ENCODE measurements at places on chromosomes 12 and 14.

- no peak for DNase-seq
These were observed 52.9 kb upstream of the FERMT2 start for GRCh38 chr14:53003776-53004175.

GRCh38 chr14:96852823-96853422 lies 55.7 kb downstream of the VRK1 start:
- DNase-seq, result no peak

DNA sequence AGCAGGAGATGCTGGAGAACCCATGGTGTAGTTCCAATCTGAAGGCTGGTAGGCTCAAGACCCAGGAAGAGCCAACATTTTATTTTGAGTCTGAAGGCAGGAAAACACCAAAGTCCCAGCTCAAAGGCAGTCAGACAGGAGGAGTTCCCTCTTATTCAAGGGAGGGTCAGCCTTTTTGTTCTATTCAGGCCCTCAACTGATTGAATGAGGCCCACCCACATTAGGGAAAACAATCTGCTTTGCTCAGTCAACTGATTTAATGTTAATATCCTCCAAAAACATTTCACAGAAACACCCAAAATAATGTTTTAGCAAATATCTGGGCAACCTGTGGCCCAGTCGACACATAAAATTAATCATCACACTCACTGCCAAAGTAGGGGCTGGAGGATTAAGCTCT lies 130.8 kb downstream of the LMNTD1 start:
- no peak for DNase-seq

DNA sequence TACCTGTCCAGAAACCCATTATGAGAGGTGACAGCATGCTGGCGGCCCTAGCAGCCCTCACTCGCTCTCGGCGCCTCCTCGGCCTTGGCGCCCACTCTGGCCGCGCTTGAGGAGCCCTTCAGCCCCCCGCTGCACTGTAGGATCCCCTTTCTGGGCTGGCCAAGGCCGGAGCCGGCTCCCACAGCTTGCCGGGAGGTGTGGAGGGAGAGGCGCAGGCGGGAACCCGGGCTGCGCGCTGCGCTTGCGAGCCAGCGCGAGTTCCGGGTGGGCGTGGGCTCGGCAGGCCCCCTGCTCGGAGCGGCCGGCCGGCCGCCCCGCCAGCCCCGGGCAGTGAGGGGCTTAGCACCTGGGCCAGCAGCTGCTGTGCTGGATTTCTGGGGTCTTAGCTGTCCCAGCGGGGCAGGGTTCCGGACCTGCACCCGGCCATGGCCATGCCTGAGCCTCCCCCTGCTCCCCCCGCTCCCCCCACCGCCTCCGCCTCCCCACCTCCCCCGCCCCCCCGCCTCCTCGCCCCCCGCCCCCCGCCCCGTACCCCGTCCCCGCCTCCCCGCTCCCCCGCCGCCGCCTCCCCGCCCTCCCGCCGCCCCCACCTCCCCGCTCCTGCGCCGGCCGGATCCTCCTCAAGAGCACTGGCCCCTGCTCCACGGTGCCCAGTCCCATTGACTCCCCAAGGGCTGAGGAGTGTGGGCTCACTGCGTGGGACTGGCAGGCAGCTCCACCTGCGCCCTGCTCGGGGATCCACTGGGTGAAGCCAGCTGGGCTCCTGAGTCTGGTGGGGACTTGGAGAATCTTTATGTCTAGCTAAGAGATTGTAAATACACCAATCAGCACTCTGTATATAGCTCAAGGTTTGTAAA lies 163.1 kb downstream of the KLHL28 start:
- DNase-seq, result no peak

DNA sequence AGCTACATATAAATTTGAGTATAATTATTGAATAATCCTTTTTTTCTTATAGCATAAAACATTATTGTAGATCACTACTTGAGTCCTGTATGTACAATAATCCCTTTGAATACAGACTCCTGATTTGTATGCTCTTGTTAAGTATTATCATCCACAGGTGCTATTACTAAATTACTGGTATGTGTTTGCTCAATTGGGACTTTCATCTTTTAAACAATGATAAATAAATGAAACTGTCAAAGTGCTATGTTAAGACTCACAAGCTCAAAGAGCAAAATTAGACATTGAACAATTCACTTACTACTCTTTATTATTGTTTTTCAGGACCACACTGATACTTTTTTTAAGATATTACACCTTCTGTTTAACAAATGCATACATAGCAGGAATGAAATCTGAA lies 17.8 kb downstream of the MIA2 start:
- DNase-seq, result no peak

- no peak for DNase-seq
These were observed 37.7 kb upstream of the ZNF641 start for GRCh38 chr12:48388460-48388859.

DNA sequence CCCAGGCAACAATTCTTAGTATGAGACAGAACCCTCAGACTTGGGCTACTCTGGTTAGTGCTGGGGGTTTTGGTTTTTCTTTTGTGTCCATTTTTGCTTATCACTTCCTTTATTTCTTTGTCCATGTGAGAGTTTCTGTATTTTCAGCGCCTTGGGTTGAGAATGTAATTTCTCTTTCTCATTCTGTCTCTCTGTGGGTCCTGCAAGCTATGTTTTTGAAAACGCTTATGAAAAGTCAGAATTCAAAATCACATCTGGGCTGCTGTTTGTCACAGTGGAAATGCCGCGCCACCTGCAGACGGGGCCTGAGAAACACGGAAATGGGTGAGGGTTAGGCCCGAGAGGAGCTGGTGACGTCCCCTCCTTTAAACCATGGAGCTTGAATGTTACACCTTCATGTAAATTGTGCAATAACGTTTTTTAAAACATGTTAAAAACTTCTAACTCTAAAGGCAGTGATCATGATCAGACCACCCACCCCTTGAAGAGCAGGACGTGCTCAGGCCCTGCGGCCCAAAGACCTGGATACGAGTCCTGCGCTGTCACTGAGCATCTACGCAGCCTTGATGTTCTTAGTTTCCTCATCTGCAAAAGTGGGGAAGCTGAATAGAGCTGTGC lies 26.1 kb downstream of the JDP2 start:
- peak; percentile 9 for DNase-seq

GRCh38 chr14:100972118-100972897 lies 68.8 kb upstream of the RTL1 start:
- no peak for DNase-seq

GRCh38 chr14:94239406-94239805 lies 53.7 kb downstream of the SERPINA10 start:
- DNase-seq, result no peak

GRCh38 chr14:20494935-20495766 lies 10.2 kb upstream of the RNASE10 start:
- DNase-seq, result no peak

DNA sequence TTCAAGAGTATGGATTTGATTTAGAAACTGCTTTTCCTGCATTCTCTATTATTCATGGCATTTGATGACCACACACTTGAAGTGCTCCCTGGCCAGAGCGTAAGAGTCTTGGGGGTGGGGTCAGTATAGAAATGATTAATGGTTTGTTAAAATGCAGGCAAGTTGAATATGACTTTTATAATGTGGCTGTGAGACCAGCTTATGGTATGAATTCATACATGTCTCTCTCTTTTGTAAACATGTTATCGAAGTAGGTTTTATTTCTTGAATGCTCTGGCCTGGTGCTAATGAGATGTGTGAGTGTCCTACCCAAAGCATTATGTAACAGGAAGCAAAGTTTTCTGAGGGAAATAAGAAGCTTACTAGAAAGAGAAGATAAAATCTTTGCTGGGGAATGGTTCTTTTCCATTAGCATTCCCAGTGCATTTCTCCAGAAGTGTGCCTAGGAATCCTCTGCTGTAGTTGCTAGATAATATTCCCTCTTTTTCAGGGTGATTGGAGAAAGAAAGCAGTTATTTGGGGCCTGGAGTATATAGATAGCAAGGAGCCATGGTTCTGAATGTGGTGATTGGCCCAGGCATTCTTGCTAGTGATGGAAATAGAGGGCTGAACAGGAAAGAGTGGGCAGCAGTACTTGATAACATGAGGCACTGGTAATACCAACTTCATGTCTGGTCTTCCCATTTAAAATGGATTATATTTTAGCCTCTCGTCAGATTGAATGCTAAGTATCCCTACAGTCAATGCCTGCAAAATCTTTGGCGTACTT lies 289.7 kb downstream of the RAD51B start:
- no peak for DNase-seq

GRCh38 chr14:68672609-68673285 lies 120.1 kb downstream of the ZFP36L1 start:
- no peak for DNase-seq

DNA sequence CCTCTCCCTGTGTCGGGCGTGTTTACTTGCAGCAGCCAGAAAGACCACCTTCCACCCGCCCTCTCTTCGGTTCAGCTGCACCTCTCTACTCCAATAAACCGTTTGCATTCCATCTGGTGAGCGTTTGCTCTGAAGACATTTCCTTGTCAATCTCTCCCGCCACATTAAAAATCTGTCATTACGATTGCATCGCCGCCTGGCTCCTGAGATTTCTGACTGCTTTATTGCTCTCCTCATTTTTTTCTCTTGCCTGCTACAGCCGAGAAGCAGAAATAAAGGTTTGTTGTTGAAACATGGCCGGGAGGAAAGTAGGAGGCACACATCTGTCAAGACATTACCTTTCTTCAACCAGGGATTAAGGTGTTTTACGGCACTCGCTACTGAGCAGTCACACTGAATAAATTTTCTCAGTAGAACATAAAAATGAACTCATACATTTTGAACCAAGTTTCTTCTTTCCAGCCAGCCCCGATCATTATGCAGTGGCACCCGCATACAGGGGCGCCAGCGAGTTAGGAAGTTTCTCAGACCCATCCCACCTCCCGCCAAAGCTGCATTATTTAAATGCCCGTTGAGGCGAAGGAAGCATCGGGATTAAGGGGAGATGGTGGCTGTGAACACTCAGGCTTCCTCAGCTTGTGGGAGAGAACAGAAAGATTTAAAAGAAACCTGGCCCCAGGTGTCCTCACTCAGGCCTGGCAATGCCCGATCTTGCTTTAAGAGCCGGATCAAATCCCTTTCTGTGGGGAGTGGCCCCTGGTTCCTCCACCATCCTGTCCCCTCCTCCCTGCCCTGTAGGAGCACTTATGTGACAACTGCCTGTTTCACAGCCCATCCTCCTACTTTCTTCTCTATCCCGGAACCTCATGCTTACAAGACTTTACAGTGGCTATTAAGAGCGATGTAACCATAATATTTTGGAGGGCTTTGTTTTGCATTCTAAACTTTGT lies 1108.9 kb downstream of the BCL11B start:
- DNase-seq, result no peak

DNA sequence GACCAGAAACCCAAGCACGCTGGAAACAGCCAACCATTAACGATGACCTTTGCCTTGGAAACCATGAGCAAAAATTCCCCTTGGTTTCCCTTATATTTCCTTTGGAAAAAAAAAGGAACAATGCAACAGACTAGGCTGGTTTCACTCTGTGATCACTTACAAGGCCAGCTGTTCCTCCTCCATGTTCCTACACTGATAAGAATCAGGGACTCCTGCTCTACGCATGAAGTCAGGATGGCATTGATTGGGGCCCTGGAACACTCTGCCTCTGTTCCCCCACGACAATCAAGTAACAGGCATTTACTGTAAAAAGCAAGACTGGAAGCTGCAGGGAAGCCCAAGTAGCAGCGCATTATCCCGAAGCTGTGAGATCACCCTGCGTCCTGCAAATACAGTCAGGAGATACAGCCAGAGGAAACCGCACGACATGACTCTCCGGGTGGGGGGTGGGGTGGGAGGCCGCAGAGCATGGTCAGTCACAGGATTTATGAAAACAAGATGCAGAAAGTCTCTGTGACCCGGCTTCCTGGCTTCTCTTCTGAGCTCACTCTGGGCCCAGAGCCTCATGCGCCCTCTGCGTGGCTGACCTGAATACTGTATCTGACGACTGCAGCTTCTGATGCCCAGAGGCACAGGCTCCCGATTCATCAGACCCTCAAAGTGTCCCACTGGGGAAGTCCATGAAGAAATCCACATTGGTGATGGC lies 31.1 kb downstream of the SSH1 start:
- no peak for DNase-seq

DNA sequence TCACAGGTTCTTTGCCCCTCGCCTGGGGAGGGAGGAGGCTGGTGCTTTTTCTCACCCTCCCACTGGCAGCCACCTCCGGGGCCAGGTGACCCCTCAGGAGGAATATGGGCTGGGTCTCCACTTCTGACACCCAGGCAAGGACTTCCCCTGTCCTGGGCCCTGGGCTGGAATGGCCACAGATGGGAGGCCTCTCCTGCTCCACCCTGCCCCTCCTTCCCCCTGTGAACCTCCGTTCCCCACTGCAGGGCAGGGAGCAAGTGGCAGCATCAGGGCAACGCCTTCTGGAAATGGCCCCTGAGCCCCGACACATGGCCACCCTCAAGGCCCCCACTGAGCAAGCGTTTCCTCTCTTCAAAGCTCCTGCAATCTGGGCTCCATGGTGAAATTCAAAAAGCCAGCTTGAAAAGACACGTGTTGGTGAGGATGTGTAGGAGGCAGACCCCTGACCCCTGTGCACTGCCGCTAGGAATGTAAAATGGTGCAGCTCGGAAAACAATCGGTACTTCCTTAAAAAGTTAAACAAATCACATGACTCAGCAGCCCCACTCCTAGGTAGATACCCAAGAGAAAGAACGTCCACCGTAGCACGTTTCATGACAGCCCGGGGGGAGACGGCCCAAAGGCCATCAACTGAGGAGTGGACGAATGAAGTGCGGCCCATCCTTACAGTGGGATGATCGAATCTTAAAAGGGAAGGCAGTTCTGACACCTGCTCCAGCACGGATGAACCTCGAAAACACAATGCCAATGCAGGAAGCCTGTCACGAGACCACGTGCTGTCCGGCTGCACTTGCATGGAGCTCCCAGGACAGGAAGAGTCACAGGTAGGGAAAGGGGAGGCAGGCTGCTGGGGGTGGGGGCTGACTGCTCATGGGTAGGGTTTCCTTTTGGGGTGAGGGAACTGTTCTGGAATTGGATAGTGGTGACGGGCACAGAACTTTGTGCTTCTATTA lies 11.5 kb downstream of the XRCC3 start:
- DNase-seq, result no peak

DNA sequence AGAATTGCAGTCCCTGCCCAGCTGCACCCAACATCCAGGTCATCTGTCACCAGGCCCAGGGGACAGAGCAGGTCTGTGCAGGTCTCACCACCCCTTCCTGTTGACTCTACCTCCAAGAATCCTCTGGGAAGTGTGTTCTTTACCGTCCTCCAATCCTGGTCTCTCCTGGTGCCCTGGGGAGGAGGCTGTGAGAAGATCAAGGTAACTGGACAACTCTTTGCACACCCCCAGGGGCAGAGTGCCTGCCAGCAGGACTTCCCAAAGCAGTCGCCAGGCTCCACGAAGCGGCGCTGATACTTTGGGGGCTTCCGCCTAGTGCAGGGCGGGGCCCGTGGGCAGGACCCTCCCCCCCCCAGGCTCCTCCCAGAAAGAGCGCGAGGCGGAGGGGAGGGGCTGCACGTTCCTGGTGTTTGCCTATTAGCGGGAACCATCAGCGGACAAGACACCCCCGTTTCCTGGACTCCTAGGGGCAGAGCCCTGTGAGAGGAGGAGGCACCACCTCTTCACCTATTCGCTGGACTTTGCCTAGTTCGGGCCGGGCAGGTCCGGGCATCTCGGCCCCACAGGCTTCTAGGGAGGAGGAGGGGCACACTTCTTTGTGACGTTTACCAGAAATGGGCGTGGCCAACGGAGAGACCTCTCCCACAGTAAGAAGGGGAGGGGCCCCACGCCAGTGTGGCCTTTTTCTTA lies 918.0 kb downstream of the AACS start:
- DNase-seq, result no peak
